HT1080 (cell line): ENCODE measurements at places on chromosomes 2 and 18.

DNA sequence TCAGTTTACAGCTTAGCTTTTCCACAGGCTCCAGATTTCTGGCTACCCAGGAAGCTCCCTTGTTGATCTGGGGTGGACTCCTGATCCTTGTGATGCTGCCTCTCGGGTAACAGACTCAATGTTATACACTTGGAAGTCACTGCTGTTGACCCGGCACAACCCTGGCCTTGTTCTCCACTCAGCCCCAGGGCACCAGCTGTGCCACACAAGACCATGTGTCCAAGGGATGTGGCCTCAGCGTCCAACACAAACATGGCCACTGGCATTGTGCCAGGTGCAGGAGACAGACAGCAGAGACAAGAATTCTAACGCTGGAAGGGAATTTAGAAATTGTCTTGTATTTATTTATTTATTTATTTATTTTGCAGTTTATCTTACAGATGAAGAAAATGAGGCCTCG lies 39.0 kb upstream of the PPP4R1 start:
- no peak for DNase-seq

GRCh38 chr2:165621086-165621560 lies 151.6 kb downstream of the CSRNP3 start:
- peak; percentile 40 for DNase-seq

DNA sequence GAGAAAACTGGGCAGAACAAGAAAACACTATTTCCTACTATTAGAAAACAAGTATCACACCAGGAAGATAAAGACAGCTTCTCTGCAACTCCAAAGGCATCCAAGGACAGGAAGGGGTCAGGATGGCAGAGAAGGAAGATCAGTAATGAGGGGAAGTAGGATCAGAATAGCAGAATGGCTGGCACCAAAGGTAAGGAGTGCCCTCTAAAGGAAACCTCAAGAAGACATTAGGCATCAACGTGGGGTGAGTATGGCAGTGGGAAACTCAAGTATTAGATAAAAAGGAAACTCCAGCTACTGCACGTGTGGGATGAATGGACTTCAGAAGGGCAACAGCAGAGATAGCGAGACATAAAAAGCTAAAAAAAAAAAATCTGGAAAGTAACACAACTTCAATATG lies 25.9 kb downstream of the HDLBP start:
- DNase-seq = no peak

- DNase-seq = peak; percentile 65
These were observed 67.3 kb upstream of the UPP2 start for GRCh38 chr2:158034198-158034866.

DNA sequence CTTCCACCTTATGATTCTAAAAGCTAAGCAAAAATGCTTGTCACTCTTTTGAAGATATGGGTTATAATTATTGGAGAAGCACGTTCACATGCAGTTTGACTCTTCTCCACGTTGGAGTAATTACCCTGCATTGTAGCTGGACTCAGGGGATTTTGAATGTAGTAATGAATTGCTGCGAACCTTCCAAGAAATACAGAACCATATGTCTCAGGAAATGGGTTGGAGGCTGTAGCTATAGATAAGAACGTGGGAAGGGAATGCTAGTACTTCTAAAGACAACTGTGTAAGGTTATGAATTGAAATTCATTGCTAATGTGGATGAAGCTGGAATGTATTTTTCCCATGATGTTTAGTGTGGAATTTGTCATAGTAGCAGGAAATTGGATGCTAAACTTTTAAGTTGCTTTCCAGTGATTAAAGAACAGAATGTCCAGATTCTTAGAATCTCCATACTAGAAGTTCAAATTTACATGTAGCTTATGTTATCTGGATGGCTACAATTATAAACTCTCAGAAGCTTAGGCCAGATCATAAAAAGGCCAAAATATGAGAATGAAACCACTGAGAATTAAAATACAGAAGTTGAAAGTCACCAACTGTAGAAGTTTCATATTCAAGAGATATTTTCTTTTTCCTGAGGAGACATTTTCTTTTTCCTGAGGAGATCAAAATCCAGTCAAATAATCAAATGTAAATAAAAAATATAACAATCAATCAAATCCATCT lies 27.3 kb upstream of the SPOPL start:
- no peak for DNase-seq

DNA sequence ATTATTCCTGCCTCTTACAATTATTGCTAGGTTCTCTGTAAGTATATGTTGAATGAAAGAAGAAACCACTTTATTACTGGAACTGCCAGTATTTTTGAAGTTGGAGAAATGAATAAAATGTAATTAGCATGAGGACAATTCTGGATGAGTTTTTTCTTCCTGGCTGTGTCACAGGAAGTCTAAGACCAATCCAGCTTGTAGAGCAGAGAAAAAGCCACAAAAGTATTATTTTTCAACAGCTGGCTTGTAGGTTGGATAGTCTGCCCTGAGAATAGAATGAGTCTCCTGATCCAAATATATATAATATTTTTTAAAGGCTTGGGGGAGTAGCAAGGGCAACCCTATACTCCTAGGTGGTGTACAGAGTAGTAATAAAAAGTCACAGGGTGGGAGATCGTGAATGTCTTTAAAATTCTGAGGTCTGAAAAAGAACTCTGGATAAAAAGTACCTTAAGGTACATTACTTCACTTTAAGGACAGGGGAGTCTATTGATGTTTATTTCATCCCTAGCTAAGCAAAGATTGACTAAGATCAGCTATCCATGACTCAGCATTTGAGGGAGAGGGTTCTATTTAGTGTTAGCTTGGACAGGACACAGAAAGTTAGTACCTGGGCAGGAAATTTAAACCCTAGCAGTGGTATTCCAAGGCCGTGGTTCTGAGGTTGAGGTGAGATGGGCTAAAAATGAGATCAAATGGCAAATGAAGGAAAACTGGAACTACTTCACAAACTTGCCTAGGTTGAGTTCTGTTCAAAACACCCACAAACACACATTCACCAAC lies 31.7 kb downstream of the SLC40A1 start:
- peak; percentile 34 for DNase-seq

DNA sequence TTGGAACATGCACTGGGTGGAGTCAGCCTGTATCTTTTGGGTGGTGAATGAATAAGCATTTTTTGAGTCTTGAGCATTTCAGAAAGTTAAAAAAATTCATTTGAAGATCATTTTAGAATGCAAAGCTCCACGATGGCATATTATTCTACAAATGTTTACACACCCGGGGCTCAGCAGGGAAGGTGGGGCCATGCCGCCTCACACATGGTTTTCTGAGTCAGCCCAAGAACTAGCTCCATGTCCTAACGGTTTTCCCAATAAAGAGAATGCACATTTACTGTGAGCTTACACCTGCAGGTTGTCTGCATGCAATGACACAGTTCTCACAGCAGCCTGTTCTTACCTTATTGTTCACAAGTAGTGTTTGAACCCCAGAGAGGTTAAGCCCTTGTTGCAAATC lies 670.3 kb downstream of the GALR1 start:
- no peak for DNase-seq

DNA sequence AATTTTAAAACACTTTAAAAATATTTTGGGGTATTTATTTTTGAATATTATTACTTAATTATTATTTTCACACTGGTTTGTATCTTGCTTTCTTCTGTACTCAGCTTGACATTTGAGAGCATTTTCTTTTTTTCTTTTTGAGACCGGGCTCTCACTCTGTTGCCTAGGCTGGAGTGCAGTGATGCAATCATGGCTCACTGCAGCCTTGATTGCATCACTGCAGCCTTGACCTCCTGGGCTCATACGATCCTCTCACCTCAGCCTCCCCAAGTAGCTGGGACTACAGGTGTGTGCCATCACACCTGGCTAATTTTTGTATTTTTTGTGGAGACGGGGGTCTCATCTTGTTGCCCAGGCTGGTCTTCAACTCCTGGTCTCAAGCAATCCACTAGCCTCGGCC lies 79.9 kb upstream of the DLX2 start:
- no peak for DNase-seq
